ENCODE measurements at places on chromosomes 13 and 19. TPM values are rescaled to one million over a fixed set of nuclear protein-coding genes. Genes with fewer than 3 reads are reported as not detected.

- DNase-seq: no peak
These were observed 22.4 kb downstream of the ENOX1 start for GRCh38 chr13:43764349-43764748.

SHISA7 gene
- total RNA-seq: not detected

DNA sequence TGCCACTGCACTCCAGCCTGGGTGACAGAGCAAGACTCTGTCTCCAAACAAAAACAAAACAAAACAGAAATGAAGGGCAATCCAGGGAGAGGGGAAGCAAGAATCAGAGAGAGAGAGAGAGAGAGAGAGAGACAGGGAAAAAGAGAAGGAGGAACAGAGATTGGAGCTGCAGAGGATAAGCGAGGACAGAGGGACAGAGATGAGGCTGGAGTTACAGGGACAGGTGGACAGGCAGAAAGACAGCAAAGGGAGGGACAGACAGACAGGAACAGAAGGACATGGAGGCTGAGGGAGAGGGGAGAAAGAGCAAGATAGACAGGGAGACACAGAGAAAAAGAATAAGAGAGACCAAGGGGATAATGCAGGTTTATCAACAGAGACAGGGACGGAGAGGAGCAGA is 1.3 kb upstream of the CRX start:
- DNase-seq: no peak

POLR1D gene
- 123 TPM for total RNA-seq

TEX26 gene
- not detected for total RNA-seq

DNA sequence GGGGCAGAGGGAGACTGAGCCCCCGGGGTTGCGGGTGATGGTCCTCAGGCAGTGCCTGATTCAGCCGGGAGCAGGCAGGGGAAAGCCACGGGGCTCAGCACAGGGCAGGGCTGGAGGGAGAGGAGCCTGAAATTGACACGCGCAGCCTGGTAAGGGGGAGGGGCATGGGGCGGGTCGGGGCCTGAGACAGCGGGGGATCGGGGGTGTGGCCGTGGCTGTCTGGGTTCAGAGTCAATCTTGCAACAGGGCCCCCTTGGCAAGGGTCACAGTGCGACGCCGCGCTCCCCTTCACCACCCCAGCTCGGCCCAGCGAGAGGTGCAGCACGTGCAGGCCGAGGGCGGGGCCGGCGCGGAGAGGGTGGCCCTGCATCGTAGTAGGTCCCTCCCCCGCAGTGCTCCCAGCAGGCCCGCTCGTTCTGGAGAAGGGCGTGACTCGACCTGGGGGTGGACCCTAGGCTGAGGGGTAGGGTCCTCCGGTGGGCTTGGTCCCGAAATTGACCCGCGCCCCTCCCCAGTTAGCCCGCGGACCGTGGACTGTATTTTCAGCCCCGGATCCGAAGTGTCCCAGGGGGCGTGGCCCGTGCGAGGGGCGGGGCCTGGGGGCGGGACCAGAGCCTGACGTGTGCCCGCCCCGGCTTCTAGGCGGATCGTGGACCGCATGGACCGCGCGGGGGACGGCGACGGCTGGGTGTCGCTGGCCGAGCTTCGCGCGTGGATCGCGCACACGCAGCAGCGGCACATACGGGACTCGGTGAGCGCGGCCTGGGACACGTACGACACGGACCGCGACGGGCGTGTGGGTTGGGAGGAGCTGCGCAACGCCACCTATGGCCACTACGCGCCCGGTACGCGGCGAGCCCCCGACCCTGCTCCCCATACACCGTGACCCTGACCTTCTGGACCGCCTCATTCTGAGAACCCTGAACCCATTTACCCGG is 6.0 kb downstream of the RCN3 start:
- peak; percentile 61 for DNase-seq

GRCh38 chr13:33775339-33776108 is 42.4 kb upstream of the RFC3 start:
- DNase-seq: no peak

DNA sequence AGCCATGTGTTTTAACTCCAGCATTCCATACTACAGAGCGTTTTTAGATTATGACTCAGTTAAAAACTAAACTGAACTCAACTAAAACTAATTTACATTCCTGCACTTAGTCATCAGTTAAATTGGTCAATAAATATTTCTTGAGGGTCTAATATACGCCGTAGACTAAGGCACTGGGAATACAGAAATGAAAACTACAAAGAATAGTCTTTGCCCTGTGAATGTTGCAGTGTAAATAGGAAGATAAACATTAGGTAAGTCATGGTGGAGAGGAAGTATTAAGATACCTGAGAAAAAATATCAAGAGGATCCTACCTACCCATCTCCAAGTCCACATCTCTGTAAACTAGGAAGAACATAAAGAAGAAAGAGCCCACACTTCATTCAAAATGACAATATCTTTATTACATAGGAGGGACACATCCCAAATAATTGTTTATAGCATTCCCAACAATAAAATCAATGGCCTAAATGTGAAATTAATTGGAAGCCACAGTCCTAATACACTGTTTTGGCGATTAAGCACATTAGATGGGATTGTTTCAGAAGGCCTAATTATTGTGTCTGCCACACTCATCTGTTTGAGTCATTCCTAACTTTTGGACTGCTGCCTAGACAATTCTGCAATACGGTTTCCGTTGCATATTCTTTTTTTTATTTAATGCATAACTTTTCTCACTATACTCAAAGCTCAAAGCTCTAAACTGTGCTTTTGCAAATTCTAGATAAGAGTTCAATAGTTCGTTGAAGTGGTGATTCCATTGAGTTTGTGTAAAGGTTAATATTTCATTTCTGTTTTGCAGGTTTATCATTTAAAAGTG is 52.9 kb downstream of the MBNL2 start:
- no peak for DNase-seq

ZNF235 gene
- total RNA-seq: 3.1 TPM

DNA sequence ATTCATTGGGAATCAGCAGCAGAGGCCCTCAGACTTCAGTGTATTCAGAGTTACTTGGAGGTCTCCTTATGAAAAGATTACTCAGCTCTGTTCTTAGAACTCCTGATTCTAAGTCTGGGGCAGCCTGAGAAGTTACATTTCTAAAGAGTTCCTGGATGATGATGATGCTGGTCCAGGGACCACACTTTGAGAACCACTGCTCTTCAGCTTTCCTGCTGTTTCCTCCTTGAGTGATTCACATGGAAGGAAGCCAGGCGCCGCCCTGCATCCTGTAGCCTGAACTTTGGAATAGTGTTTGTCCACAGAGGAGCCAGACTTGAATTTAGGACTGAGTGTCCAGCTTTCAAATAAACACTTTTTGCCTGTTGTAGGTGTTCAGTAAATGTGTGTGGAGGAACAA is 2.9 kb downstream of the CEBPG start:
- peak; percentile 95 for DNase-seq

- no peak for DNase-seq
These were observed 454.5 kb downstream of the IRS2 start for GRCh38 chr13:109331898-109332297.

LRRC63 gene
- not detected for total RNA-seq

- no peak for DNase-seq
These were observed 391.8 kb downstream of the FGF9 start for GRCh38 chr13:22062478-22063205.

PABPC3 gene
- 0.35 TPM for total RNA-seq

PHLDB3 gene
- total RNA-seq: 6.8 TPM

GRCh38 chr13:48600374-48601364 is 53.1 kb upstream of the CYSLTR2 start:
- no peak for DNase-seq

GRCh38 chr19:18225702-18226468 is at the start of gene PDE4C:
TSS of gene PDE4C (minus strand) at chr19:18226438. CDS start at chr19:18226415, 23 bp downstream.
- no peak for DNase-seq

DNA sequence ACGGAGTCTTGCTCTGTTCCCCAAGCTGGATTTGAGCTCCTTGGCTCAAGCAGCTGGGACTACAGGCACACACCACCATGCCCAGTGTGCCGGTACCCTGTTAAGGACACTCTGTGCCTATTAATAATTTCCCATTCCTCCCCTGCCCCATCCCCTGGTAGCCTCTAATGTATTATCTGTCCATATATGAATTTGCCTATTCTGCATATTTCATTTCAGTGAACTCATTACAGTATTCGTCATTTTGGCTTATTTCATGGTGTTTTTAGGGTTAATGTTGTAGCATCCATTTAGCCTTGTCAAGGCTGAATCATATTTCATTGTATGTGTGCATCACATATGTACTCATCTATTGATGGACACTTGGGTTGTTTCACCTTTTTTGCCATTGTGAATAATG is 33.6 kb downstream of the SKA3 start:
- DNase-seq: no peak

DNA sequence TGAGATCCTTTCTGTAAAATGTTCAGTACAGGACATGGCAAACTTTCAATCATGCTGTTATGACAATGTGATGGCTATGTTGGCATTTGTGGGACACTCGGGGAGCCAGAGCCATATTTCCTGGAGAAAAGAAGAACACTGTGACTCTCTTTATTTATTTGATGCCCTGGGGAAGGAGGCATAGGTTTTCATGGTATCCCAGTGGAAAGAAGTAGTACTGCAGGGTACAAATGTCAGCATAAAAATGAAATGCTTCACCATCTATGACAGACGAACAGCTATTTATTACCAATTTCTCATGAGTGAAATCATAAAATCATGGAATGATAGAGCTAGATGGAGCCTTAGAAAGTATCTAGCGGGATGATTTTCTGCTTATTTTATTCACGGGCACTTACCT is 217.1 kb downstream of the COL4A1 start:
- no peak for DNase-seq

CAMSAP3 gene
- 41.1 TPM for total RNA-seq

DNA sequence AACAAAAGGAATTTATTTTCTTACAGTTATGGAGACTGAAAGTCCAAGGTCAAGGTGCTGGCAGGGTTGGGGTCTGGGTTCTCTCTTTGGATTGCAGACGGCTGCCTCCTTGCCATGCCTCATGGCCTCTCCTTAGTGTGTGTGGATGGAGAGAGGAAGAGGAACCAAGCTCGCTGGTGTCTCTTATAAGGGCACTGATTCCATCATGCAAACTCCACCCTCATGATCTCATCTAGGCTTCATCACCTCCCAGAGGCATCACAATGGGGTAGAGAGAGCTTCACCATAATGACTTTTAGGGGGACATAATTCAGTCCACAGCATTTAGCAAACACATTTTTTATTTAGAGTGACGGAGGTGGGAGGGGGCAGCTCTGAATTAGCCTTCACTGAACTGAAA is 104.9 kb upstream of the ABCC4 start:
- DNase-seq: no peak

SIAH3 gene
- total RNA-seq: not detected

DNA sequence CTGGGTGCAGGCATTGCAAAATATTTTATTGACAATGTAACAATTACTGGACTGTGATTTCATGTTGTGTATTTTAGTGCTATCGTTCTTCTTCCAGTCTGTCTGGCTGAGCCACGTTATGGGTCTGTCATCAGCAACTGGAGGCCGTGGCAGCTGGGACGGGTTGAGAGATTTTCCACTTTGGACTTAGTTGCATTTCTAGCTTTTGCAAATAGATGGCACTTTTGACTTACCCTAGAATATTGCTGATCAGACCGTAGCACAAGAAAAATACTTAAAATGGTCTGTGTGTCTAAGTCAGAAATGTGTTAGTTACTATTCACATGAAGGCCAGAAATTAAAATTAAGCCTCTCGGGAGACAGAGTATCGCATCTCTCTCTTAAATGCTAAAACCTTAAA is 211.1 kb downstream of the TEX29 start:
- no peak for DNase-seq

PIH1D1 gene
- total RNA-seq: 80.8 TPM

DNA sequence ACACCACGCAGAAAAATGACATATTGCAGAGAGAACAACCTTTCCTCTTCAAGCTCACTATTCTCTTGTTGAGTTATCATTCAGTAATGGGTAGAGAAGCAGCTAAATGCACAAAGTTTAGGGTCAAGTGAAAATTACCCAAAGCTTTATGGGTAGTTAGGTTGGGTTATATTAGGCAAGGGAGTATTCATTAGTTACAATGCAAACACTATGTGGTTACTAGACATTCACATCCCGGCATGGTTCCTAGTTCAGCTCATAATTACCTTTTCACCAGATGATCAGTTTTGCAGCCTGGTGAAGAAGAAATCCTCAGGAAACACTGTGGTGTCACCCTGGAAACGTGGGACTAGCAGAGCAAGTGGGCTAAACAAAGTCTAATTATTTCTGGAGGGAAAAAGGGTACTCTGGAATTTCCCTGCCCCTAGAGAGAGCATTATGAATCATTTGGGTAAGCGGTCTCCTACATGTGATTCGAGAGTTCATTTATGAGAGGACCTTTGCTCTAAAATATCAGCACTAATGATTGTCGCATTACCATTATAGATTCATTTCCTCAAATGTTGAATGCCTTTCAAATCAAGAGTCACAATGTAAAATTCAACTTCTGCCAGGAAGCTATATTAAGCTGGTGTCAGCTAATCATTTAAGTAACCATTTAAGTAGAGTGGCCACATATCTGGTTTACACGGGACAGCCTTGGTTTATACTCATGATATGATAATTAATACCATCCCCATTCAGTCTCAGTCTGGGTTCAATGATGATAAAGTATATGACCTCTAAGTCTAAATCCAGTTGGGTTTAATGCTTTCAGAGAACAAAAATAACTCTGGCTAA is 1208.0 kb downstream of the DIAPH3 start:
- no peak for DNase-seq

GJB6 gene
- not detected for total RNA-seq

CERS4 gene
- 5.3 TPM for total RNA-seq

FCHO1 gene
- total RNA-seq: 9.2 TPM

GRCh38 chr13:113157206-113157928 is 1.1 kb upstream of the PROZ start:
- no peak for DNase-seq

GRCh38 chr13:89269737-89270136 is 1598.6 kb downstream of the SLITRK5 start:
- no peak for DNase-seq

RTBDN gene
- 0.35 TPM for total RNA-seq

DNA sequence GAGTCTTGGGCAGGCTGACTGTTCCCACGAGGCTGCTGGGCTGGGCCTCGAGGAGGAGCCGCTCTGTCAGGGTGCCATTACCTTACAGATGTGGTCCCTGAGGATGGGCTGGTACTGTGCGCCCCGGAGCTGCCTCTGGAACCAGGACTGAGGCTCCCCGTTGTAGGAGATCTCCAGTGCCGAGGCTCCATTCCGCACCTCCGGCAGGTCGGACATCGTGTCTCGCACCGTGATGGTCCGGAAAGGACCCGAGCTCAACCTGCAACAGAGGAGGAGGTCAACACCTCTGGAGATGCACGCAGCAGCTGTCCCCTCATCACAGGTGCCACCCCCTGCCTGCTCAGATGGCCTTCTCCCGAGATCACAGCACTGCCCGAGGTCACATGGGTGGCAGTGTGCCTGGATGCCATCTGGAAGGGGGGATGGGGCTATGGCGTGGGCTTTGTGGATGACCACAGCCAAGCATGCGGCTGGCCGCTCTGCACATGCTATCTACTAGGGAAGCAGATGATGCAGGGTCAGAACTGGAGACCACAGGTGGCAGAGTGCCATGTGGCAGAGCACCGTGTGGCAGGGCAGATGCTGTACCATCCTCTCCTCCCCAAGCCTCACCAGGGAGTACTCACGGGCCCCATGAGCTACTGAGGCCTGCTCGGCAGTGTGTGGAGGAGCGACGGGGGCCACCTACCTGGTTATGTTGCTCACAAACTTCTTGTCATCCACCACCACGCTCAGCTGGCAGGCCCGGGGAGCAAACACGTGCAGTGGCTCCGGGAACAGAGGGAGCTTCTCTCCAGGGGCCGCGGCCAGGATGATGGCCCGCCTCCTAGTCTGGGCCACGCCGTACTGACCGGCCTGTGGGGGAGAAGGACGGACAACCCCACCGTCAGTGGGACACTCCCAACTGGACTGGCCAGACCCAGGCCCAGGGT is 18.3 kb upstream of the EIF3G start:
- no peak for DNase-seq
